ENCODE measurements at places on chromosomes 12 and 14.

- DNase-seq = no peak
These were observed 3.6 kb upstream of the TMED2 start for GRCh38 chr12:123580772-123581171.

DNA sequence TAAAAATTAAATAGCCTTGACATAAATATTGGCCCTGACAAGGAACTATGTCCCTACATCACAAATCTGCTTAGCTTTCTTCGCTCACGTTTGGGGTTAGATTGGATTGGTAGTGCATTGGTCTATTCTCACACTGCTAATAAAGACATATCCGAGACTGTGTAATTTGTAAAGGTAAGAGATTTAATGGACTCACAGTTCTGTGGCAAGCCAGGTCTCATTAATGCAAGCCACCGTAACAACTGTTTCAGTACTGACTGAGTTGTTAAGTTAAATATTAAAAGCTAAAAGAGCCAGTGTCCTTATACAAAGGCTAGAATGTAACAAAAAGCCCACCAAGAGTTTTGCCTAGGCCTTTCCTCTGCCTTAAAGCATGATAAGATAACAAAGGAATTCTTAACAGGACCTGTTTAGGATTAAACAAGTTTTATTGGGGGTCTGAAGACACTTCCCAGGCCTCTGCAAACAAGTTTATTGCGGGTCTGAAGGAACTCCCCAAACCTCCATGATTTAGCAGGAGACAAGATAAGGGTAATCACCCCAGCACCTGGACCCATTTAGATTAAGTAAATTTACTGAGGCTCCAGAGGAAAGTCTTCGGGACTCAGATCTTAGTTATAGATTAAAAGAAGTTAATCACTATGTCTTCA lies 88.2 kb upstream of the PTGDR start:
- DNase-seq = no peak

DNA sequence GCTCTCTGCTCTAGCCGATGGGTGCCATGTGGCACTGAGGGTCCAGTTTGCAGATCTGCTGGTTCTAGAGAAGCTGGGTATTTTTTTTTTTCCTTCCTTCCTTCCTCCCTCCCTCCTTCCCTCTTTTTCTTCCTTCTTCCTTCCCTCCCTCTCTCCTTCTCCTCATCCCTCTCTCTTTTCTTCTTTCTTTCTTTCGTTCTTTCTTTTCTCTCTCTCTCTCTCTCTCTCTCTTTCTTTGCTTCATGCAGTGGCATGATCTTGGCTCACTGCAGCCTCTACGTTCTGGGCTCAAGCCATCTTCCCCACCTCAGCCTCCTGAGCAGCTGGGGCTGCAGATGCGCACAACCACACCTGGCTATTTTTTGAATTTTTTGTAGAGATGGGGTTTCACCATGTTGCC lies 2.7 kb upstream of the BCL7A start:
- no peak for DNase-seq

DNA sequence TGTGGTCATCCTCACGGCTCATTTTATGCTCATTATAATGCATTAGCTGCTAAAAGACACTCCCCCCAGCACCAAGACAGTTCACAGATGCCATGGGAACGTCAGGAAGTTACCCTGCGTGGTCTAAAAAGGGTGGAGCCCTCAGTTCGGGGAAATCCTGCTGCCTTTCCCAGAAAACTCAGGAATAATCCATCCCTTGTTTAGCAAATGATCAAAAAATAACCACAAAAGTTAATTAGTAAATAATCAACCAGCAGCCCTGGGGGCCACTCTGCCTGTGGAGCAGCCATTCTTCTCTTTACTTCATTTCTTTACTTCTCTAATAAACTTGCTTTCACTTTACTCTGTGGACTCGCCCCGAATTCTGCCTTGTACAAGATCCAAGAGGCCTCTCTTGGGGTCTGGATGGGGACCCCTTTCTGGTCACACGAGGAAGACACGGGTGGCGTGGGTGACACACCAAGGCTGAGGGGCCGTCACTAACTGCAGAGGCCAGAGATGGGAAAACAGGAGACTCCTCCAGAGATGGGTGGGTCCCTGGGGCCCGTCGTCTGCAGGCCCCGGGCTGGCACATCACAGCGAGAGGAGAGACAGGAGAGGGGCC lies 65.5 kb downstream of the NOC4L start:
- DNase-seq = no peak

GRCh38 chr12:41743835-41744234 lies 400.8 kb downstream of the GXYLT1 start:
- no peak for DNase-seq

GRCh38 chr12:2075508-2076195 lies 22.9 kb downstream of the CACNA1C start:
- DNase-seq = no peak

DNA sequence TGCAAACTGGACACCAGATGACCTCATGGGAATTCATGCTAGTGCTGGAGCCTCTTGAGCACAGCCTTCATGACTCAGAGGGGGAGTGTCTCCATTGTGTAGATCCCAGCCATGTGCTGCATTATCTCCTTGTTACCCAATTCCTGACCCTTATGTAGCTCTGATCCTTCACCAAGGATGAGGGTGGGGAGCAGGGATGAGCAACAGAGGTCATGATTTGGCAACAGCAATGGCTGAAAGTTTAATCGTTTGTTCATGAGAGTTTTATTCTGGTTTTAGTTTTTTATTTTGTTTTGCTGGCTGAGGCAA lies 9.5 kb upstream of the BDKRB1 start:
- no peak for DNase-seq

- DNase-seq = no peak
These were observed 49.0 kb downstream of the TMEM117 start for GRCh38 chr12:43884683-43885410.

- DNase-seq = no peak
These were observed 3.0 kb downstream of the IL22 start for GRCh38 chr12:68250454-68250853.

DNA sequence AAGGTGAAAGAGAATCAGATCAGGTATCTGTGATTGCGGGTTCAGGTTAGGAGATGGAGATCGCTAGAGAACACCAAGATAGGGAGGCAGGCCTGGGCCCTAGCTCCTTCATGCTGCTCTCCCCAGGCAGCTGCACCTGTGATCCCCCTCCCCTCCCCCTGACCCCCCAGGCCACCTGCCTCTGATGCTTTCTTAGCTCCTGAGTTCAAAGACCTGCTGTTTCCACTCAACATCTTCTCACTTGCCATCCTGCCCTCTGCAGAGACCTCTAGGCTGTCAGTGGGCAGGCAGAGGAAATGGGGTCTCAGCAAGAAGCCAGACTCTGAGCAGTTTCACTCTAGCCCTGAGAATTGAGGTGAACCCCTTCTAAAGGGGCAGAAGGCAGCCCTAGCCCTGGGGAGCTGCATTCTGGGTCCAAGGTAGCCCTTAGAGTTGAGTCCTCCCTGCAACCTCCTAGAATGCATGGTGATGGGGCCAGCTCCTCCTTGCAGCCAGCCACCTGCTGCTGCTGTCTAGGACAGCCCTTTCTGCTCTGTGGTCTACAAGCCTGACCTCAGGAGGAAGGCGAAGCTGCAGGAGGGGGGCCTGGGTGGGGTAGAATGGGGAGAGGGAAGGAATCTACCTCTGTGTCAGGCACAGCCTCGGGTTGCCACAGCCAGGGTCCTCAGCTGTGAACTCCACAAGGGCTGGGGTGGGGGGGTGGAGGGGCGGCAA lies 6.4 kb upstream of the SLC48A1 start:
- DNase-seq = no peak

GRCh38 chr12:131105736-131106348 lies 152.1 kb downstream of the ADGRD1 start:
- no peak for DNase-seq

GRCh38 chr14:99015833-99016232 lies 256.2 kb downstream of the BCL11B start:
- DNase-seq = no peak

DNA sequence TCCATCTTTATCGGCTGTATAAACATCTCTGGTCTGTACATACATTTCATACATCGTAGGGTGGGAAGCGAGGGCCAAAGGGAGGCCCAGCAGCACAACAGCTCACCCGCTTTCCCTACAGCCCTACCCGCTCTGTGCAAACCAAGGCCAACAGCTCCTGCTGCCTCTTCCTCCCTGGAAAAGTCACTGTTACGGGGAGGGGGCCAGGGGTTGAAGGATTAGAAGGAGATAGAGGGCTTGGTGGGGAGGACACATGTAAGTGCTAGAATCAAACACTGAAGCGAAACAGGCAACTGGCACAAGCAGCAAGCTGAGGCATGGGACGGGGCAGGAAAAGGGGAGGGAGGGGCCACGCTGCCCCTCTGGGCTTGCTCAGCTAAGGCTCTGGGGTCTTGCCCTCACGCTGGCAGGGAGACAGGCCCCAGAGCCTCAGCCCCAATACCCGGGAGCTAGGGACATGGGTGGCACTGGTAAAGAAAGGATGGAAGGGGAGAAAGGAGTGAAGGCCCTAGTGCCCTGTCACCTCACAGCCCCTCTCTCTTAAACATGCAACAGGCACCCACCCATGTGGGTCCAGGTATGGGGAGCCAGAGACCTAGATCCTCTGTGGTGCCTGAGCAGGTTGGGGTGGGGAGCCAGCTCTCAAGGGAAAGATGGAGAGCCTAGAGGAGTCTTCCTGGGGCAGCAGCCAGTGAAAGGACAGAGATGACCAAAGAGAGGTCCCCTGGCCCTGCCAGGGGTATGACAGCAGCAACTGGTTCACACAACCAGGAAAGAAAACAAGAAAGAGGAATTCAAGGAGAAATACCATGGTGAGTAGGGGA lies 14.4 kb downstream of the SPRYD3 start:
- DNase-seq = no peak
